ENCODE measurements at places on chromosomes 11 and 22. TPM values are rescaled to one million over a fixed set of nuclear protein-coding genes. Genes with fewer than 3 reads are reported as not detected.

The DLG2 gene
- total RNA-seq: 1.6 TPM

The OR8G1 gene
- total RNA-seq: under 0.01 TPM

The SNX19 gene
- total RNA-seq: 46.6 TPM

The OR51I1 gene
- not detected for total RNA-seq

The NUMA1 gene
- total RNA-seq: 125 TPM

The OR8I2 gene
- total RNA-seq: not detected

The OOSP2 gene
- total RNA-seq: not detected

The LRRC10B gene
- not detected for total RNA-seq

The HPX gene
- total RNA-seq: 0.31 TPM

The CD3E gene
- 136 TPM for total RNA-seq

The NLRP14 gene
- total RNA-seq: under 0.01 TPM

The ANO1 gene
- total RNA-seq: not detected

Data from mononuclear cell (primary cell).